ENCODE measurements at places on chromosomes 2 and 18.

DNA sequence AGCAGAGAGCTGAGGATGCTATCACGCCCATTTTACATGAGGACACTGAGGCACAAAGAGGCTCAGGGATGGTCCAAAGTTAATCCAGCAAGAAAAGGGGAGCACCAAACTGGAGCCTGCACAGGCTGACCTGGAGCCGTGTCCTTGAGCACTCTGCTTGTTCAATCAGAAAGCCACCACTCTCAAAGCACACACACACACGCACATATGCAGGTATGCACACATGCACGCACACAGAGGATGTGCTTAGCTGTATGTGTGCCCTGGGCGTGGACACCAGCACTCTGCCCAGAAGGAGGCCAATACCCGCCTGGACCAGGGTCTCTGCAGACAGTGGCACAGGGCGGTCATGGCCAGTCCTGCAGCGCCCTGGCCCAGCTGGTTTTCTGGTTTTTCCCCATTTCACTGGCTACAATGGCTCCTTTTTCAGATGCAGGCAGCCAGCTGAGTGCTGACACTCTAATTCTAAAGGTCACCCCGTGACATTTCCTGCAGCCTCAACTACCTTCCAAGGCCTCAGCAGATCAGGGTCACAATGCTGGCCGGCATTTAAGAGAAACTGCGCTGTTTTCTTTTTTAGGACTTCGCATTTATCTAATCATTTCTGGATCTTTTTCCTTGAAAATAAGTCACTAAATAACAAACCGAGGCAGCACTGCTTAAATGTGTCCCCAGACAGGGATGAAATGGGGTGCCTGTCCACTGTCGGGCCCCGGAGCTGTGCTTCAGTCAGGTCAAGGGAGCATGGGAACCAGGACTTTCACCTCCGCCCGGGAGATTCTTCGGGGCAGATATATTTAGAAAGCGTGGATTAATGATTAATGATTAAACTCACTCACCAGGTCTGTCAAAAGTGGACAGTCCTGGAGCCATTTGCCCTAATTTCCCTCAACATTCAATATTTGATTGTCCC is 104.5 kb downstream of the HDAC4 start:
- DNase-seq = no peak

DNA sequence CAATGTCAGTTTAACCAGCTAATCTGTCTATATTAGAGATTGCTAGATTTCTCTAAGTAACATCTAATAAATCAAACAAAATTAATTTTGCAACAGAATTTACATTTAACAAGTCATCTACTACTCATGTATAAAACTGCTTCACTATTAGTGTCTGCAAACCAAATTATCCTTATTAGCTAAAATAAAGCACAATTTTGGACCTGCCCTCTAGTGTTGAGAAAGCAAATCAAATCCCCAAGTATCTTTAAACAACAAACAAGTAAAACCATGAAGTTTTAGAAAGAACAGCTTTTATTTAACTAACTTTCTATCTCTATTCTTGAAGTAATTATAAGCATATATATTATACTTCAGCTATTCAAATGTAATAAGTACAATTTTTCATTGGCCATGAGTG is 113.1 kb upstream of the SP3 start:
- no peak for DNase-seq

GRCh38 chr2:43824951-43825493 is 13.6 kb downstream of the ABCG5 start:
- DNase-seq = no peak

DNA sequence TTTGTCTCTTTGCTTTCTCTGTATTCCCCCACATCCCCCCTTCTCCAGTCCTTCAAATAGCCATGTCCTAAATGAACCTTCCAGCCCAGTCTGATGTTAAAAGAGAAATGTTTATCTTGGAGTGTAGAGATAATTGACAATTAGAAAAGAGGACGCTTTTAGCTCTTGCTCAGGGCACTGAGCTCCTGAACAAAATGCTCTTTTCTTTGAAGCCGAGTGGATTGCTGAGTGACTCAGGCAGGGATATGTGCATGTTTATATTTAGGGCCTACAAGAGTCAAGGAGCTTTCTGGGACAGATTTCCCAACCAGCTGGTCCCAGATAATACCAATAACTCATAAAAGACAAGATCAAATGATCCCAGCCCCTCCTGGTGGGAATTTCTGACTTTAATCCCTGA is 88.0 kb upstream of the SETBP1 start:
- DNase-seq = no peak

- DNase-seq = no peak
Measured at GRCh38 chr18:56175330-56176001, 462.9 kb downstream of the TXNL1 start.

DNA sequence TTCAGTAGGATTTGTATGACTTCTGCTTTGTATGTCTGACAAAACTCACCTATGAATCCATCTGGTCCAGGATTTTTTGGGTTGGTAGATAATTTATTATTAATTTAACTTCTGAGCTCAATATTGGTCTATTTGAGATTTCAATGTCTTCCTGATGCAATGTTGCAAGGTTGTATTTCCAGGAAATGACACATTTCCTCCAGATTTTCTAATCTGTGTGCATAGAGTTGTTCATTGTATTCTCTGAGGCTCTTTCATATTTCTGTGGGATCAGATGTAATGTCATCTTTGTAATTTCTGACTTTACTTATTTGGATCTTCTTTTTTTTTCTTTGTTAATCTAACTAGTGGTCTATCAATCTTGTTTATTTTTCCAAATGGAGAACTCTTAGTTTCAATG is 584.7 kb upstream of the SETBP1 start:
- peak; percentile 10 for DNase-seq

- DNase-seq = no peak
Measured at GRCh38 chr18:3061581-3062312, 48.8 kb upstream of the LPIN2 start.

DNA sequence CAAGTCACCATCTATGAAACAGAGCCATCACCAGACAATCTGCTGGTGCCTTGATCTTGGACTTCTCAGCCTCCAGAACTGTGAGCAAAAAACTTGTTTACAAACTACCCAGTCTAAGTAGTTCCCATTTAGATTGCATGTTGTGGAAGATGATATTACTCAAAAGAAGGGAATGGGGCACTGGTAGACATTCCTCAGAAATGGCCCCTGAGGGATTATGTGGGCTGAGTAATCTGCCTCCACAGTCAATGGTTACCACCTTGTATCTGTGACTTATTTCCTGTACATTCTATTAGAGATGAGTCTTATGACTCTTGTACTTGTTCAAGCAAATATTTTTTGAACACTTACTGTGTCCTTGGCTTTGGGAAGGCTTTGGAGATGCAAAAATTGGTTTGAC is 160.4 kb downstream of the NUP35 start:
- peak; percentile 98 for DNase-seq

DNA sequence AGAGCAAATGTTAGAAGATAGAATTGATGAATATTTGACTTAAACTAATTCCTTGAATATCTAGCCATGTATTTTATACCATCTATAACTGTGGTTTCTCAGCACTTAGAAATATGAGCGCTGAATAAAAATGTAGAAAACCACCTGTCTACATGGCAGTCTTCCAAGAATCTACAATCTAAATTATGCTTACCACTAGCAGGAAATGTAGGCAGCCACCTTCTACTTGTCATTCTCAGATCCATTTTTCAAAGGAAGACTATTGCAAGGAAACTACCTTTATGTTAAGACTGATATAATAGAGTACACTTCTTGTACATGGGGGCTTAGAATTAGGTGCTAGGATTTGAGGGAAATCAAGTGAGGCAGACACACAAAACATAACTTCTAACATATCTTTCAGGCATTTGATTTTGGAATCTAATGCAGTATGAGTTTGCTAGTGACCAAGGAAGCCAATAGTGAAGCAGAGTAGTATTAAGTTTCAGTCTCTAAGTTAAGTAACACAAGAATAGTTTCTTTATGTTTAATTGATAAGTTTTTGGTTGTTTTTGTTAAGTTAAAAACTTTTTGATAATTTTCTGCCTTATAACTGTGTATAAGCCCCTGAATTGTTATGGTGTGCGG is 175.9 kb upstream of the ITGA4 start:
- DNase-seq = no peak

GRCh38 chr2:192579965-192580700 is 385.4 kb upstream of the TMEFF2 start:
- no peak for DNase-seq

- DNase-seq = no peak
Measured at GRCh38 chr2:86038291-86039081, 67.2 kb downstream of the POLR1A start.

DNA sequence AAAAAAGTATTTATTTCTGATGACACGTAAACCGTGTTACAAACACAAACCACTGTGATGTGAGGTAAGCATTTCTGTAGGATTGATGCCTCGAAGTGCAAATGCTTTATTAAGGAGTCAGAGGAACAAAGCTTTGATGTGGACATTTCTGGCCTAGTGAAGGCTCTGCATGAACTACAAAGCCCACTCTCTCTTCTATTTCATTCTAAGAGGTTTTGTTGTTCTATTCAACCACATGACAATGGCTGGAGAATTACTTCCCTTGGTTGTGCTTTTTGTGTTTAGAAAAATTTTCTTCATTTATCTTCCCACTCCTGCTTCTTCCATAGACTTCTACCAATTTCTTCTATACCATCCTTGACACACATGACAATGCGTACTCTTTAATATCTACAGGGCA is 125.7 kb upstream of the CCDC195 start:
- no peak for DNase-seq

DNA sequence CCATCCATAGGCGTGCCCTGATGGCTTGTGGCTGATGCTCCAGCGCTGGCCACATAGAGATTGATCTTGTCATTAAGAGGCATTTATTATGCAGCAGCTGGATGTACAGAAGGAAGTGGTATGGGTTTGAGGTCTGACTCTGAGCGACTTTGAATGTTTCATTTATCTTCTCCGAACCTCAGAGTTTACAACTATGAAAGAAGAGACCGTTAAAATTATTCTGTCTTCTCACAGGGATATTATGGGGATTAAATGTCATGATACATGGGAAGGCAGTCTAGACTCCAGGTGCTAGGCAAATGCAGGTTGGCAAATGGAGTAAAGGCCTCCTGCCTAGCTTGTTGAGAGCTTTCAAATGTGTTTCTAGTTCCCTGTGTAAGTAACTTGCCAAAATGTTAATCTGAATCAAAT is 30.3 kb downstream of the MOGAT1 start:
- no peak for DNase-seq

DNA sequence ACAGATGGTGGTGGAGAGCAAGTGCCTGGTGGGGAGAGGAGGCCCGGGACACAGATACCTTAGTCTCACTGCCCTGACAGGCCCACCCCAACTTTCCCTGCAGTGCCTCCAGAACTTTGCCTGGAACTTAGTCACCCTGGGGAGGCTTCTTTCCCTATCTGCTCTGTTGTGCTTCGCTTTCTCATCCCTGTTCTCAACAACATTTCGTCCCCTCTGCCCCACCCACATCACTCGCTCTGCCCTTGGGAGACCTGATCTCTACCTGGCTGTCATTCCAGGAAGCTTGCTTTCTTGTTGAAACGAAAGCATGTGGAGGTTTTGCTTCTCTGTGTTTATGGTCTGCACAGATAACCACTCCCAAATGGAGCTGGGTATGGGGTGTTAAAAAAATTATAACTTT is 93.8 kb downstream of the PRKCE start:
- DNase-seq = no peak

DNA sequence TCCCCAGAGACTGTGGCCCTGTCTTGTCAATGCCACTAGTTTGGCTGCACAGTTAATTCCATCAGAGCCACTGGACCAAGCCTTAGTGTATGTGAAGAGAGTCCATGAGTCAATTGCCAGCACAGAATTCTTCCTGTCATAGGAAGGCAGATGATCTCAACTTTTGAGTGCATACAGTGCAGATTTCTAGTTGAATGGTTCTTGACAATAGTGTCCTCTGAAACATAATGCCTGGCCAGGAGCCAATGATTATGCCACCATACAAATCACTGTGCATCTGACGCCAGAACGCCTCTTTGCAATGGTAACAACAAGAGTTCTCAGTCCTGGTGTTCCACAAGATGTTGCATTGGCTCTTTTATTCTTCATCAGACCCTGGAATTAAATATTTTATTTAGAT is 7.1 kb downstream of the NEUROD1 start:
- no peak for DNase-seq

DNA sequence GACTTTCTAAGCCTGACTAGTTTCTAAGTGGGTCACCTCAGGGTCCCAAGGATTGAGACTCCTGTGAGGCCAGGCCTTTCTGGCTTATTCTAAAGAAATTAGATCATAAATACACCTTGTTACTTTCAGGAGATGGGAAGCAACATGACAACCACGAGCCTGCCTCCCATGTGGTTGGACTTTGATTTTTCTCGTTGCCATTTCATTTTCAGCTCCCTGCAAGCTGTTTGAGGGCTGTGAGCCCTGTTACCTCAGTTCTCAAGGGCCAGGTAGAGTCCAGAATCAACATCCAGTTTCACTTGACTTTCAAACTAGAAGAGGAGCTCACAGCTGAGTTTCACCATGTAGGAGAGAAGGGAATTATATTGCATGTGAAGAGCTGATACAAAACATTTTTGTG is 159.8 kb upstream of the BCL2L11 start:
- no peak for DNase-seq

GRCh38 chr2:129275706-129276105 is 703.8 kb upstream of the RAB6C start:
- no peak for DNase-seq

DNA sequence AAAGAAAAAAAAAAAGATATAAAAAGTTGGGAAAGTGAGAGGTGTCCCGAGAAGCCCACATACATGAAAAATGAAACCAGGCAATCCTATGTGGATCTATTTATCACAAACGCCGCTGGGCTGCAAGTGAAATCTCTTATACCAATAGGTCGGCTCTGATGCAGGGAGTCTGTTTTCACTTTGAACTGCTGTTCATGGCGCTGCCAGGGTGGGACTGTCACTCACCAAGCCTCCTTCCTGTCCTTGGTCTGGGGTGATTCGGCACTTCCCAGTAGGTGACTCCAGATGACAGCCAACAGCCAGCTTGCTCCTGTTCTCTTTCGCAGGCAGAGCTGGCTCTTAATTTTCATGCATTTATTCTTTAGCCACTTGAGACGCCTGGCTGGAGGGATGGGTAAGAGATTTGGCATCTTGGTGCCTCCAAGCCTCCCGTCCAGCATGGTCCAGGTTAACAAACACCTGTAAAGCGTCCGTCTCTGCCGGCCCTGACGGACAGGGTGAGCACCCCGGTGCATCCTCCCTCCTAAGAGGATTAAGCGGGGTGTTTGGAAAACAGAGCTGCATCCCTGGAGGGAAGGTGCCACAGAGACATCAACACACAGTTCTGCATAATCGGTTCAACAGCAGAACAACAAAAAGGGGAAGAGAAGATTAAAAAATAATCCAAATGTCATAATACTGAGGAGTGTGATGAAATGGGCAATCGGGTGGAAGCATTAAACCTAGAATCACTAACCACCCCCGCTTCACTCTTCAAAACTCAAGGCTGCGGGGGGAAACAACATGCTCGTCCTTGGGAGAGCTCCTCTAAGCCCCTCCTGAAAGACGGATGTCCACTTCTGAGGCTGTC is 58.7 kb downstream of the STEAP3 start:
- DNase-seq = no peak

- no peak for DNase-seq
Measured at GRCh38 chr2:235939471-235939870, 228.7 kb downstream of the GBX2 start.

- no peak for DNase-seq
Measured at GRCh38 chr18:5604778-5605177, 61.0 kb upstream of the EPB41L3 start.

- DNase-seq = no peak
Measured at GRCh38 chr18:76801567-76802505, 20.5 kb upstream of the ZNF236 start.

- no peak for DNase-seq
Measured at GRCh38 chr2:12618576-12618975, 98.2 kb upstream of the TRIB2 start.

GRCh38 chr2:232482301-232483238 is 5.1 kb downstream of the ECEL1 start:
- no peak for DNase-seq

- DNase-seq = no peak
Measured at GRCh38 chr2:104050656-104051242, 803.2 kb upstream of the POU3F3 start.

Data from HS-5 (cell line).